Activated naive CD8-positive, alpha-beta T cell treated with anti-CD3 and anti-CD28 coated beads, Interleukin-2, amount 50 U/mL, for 24 hours (primary cell): ENCODE measurements at places on chromosomes 7 and 10.

DNA sequence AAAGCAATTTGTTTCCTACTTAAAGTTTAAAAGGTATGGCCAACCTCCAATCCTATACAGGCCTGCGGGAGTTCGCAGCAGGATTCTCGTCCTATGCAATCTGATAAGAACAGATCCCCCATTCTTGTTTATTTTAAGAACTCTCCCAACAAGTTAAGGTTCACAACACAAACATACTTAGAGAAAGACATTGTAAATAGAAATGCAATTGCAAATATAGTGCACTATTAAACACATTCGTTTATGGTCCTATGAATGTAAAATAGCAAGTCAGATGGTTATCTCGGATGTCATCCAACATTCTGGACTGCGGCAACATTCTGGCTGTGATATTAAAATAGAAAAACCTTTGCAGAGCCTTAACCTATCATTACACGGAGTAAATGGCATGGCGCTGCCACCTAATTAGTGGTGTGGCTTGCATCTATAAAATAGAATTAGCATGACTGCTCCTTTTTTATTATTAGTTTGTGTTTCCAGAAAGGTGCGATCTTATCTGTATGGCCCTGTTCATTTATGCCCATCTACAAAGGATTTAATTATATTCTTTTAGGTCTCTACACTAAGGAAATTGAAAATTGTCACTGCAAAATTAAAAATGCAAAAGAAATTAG lies 37.0 kb downstream of the BEND7 start:
- DNase-seq, result no peak

DNA sequence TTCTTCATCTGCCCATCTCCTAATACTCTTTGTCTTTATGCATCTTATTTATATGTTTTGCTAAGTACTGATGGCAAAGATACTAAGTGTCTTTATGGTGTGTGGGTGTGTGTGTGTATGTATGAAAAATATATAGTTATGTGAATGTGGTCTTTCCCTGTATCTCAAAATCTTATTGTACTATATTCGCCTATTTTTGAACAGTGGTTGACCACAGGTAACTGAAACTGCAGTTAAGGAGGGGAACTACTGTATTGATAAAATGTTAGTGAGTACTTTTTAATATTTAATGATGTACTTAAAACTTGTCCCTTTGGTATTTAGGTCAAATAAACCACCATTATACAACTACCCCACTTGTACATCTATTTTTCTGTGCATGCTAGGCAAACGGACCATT lies 85.9 kb downstream of the ADD3 start:
- no peak for DNase-seq

GRCh38 chr7:71783779-71784178 lies 628.4 kb downstream of the CALN1 start:
- DNase-seq, result no peak

DNA sequence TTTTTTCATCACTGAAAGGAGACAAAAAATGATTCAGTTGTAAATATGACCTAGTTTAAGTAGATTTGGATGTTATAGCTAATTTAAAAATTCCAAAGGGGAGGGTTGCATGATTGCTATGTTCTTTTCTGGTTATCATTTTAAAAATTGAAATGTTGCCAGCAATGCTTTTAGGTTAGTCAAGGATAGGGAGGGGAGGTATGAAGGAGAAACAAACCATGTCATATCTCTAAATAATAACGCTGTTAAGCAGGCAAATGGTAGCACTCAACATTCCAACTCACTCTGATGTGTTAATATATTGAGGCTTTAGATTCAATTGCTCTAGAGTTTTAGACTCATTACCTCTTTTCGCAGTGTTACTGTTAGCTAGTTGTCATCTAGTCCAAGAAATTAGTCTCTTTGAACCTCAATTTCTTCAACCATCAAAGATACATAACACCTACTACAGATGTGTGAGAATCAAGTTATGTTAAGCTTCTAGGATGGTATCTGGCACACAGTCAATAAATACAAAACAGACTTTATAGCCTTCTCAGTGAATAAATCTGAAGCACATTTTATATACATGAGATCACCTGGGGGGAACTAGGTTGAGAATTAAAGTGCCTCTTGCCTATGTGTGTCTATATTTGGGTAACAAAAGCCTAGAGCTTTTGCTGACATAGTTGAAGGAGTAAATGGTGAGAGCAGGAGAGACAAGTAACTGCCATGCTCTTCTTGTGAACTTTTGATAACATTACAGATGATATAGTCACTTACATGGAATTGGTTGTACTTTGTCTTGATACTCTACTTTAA lies 124.9 kb downstream of the CSTF2T start:
- no peak for DNase-seq

DNA sequence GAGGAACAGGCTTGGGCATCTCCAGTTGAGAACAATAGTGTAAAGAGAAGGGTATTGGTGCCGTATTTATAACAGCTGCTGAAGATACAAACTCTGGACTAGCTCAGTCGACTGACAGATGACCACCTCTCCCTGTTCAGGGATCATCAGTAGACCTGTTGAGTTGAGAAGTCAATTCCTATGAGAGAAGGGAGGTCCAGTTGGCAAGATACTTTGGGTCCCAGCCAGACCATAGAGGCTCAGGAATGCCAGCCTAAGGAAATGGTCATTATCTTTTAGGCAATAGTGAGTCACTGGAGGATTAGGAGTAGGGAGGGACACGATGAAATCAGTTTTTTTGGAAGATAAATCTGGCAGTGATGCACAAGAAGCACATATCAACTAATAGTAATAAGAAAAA lies 202.9 kb downstream of the TRIL start:
- no peak for DNase-seq

- no peak for DNase-seq
Measured at GRCh38 chr7:135704698-135705097, 23.3 kb downstream of the SLC13A4 start.

GRCh38 chr7:112757337-112757736 lies 32.9 kb downstream of the TMEM168 start:
- no peak for DNase-seq

DNA sequence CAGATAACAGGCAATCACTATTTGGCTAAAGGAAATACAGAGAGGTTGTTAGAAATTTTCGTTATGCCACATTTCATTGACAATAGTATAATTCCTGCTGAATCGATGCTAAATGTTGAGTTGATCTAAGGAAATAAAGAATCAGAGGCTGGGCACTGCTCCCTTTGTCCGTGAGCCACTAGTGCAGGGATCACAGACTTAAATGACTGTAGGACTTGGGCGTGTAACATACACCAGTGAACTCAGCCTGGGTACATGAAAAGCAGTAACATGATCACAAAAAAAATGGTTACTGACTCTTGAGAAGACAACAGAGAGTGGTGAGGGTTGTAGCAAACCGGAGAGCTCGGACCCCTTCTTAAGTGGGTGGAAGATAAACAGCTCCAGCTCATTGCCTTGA lies 11.8 kb upstream of the ITGB8 start:
- no peak for DNase-seq

DNA sequence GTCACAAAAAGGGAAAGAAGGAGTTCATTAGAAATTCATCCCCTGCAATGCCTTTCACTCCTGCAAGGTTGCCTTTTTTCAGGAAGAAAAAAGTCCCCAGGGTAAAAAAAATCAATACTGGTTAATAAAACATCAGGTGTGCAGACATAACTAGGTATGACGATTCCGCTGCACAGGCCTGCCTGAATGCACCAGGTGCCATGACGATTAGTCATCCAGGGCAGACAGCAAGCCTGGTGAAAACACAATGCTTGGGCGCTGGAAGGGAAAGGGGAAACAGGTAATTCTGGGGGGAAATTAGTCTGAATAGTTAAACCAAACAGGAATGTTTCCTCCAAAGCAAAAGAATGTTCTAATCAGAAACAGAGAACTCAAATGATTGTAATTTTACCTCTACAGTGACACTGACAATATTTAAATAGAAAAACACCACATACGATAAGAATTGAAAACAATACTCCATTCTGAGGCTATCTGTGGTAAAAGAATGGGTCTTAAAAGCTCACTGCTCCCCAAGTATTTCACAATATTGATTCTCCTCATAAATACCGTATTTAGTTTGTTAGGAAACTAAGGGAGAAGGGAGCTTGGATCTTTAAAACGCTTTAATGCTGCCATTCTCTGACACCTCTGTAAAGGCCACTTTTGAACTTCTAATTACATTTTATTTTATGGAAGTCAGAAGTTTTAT lies 45.2 kb downstream of the VPS41 start:
- no peak for DNase-seq

DNA sequence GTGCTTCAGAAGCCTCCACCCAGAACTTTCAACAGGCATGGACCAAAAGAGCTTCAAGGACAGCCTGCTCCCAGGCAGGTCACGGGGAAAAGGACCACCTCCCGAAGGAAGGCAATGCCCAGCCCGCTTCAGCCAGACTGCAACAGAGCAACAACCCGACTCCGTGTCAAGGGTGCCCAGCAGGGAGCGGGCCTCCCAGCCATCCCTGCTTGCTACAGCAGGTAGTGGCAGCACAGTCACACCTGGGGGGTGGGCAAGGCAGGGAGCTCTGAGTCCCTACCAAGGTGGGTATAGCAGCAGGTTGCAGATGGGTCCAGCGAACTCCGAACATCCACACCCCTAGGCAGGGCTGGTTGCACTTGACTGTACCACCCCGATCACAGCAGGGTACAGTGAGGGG lies 467.8 kb upstream of the PFKP start:
- DNase-seq, result no peak

DNA sequence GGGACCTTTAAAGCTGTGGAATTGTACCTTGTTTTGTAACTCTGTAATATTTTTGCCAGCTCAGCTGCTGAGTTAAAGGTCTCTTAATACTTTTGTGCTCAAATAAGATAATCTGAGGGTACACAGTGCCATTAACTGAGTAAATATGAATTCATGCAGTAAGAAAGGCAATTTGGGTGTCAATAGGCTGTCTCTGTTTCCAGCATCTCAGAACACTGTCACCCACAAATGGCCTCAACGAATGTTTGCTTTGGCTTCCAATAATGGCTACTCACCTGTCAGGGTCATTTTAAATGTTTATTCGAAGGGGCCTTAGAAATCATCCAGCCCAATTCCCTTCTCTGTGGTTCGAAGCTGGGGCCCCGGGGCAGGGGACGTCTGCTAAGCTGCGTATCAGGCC lies 225.4 kb downstream of the ZMYND11 start:
- no peak for DNase-seq

- DNase-seq, result no peak
Measured at GRCh38 chr7:79615871-79616640, 162.6 kb upstream of the MAGI2 start.

DNA sequence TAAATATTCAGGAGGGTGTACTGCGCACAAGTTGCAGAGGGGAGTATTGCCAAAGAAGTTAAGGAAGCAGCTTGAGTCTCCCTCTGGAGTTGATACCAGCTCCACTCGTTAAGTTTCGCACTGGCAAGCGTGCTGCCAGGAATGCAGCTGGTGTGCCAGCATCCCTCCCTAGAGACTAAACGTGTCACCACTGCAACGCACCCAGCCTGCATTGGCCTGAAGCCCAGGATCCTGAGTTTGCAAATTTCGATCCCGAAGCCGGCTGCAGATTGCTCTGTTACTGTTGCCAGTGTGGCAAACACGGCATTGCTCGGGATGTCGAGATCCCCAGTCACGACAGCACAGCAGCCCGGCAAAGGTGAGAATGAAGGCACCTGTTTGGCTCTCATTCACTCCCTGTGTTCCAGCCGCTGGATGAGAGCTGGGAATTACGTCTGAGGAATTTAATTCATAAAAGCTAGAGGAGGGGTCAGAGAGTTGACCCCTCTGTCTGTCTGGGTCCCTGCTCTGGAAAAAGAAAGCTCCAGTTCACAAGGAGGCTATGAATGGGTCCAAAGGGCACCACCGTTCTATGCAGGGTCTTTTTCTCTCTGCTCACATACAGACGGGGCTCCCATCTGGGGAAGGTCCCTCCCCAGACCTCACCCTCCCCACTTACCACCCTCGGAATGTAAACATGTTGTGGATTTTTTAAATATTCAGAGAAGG lies 61.0 kb downstream of the NRP1 start:
- no peak for DNase-seq

DNA sequence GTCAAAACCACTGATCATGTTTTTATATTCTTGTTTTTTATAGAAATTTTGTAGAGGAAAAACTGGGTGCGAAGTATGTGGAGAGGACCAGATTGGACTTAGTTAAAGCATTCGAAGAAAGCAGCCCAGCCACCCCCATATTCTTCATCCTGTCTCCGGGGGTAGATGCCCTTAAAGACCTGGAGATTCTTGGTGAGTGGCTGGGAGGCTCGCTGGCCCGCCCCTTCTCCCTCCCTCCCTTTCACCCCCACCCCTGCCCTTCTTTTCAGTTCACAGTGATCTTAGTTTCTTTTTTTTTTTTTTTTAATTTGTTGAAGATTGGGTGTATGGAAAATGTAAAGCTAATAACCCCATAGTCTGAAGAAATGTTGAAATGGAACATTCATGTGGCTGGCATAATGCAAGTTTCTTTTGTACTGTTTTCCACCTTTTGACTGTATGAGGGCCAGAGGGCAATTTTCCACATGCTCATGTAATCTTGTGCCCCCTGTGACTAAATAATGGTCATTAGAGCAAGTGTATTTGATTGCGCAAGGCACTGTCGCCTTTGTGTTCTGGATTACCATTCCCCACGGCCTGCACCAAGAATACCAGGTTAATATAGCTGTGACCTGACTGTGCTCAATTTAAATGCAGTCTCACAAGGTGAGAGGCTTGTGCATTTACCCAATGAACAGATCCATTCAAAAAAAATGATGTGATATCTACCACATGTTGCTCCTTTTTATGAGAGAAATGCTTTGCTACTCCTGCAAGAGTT lies 77.7 kb downstream of the CDCA7L start:
- no peak for DNase-seq

- no peak for DNase-seq
Measured at GRCh38 chr7:89133819-89134218, 338.3 kb upstream of the TEX47 start.

GRCh38 chr7:92134271-92135051 lies at the start of gene CYP51A1:
CYP51A1 (minus strand) TSS chr7:92134477; CDS start chr7:92134364, 113 bp downstream.
- DNase-seq, result peak; percentile 94

DNA sequence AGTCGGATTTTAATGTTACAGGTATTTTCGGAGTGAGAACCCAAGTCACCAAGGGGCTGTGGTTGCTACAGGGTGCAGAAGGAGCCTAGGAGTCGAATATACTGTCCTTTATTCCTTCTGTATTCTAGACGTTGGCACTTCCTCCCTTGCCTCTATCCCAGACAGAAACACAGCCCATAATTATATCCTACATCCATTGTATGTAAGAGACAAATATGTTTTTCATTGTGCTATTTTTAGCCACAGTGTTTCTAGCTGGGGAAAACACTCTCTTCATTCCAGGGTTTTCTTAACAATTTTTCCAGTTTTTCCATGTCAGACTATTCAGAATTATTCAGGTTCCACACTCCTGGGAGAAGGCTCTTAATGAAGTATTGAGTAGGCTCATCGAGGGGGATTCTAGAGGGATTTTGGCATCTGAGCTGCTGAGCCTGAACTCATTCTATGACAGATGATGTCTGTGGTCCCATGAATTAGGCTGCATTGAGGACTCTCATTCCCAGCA lies 32.6 kb downstream of the KIAA1217 start:
- no peak for DNase-seq

DNA sequence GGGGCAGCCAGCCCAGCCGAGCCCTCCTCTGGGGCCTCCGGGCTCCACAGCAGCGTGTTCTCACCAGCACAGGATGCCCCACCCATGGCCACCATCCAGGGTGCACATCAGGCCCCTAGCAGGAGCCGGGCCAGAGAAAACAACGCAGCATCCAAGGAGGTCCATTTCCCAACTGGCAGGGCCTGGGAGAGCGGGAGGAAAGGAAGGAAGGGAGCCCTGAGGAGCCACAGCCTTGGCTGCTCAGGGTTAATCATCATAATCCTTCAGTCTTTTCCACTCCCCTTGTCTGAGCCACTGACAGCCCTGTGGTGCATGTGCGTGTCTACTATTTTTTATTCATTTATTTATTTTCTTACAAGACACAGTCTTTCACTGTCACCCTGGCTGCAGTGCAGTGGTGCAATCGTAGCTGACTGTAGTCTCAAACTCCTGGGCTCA lies 3.6 kb downstream of the PLAC9 start:
- no peak for DNase-seq
